Epithelial cell of esophagus (primary cell): ENCODE measurements at places on chromosomes 4 and X.

- no peak for DNase-seq
Observed at GRCh38 chr4:2371765-2372487, 46.5 kb downstream of the ZFYVE28 start.

GRCh38 chr4:126051689-126052424 lies 737.1 kb downstream of the FAT4 start:
- peak; percentile 65 for DNase-seq

DNA sequence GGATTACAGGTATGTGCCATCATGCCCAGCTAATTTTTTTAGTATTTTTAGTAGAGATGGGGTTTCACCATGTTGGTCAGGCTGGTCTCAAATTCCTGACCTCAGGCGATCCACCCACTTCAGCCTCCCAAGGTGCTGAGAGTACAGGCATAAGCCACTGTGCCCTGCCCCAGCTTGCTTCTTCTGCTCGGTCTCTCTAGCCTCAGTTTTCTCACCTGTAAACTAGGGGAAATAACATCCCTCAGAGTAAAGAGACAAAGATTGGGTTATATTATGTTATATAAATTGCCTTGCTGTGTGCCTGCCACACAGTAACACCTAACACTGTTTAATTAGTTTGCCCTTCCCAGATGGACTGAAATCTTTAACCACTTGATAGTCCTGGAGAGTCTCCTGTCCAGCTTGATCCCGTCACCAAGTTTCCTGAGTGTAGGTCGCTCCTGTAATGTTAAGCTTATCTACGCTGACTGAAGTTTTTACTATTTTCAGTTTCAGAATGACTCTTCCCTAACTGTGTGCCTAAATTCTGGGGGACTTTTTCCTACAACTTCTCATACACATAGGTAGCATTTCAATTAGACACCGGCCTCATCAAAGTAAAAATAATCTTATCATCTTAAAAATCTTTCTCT lies 412.7 kb upstream of the TENM3 start:
- DNase-seq = no peak

GRCh38 chr4:95155759-95156451 lies 392.9 kb downstream of the UNC5C start:
- peak; percentile 41 for DNase-seq

GRCh38 chr4:61489927-61490326 lies 289.8 kb downstream of the ADGRL3 start:
- peak; percentile 30 for DNase-seq

- peak; percentile 70 for DNase-seq
Observed at GRCh38 chr4:168598191-168598590, 101.3 kb downstream of the PALLD start.

DNA sequence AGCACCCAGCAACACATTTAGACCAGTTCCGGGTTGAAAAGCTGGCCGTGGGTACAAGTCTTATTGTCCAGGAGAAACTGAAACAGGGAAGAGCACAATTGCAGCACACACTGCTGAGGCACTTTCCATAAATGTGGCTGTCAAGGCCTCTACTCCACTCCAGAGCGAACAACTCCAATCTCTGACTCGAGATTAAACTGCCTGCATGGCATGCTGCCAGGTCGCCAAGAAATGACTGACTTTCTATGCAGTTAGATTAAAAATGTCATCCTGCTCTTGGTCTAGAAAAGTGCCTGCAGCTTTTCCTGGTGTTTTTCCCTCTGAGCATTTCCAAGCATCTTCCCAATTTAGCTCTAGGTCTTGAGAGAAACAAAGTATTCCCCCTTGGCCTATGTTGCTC lies 260.6 kb upstream of the EMCN start:
- no peak for DNase-seq

- DNase-seq = no peak
Observed at GRCh38 chrX:37684426-37684825, 1.2 kb upstream of the XK start.

DNA sequence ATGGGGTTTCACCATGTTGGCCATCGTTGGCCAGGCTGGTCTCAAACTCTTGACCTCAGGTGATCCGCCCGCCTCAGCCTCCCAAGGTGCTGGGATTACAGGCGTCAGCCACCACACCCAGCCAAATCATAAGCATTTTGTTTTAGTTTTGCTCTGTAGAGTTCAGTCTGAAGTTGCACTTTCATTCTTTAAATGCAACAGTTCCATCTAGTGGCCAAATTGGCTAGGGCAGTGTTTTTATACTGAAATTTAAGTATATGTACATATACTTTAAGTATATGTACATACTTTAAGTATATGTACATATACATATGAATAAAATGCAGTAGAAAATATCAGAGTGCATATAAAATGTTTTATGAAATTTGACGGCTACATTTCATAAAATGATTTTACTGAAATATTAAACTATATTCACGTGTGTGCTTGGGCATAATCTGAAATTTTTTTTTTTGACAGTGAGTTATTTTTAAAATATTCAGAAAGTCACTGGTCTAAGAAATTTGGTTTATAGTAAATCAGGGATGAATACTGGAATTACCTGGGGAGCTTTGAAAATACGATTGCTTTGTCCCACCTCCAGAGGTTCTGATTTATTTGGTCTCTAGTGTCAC lies 145.5 kb downstream of the NWD2 start:
- peak; percentile 66 for DNase-seq

DNA sequence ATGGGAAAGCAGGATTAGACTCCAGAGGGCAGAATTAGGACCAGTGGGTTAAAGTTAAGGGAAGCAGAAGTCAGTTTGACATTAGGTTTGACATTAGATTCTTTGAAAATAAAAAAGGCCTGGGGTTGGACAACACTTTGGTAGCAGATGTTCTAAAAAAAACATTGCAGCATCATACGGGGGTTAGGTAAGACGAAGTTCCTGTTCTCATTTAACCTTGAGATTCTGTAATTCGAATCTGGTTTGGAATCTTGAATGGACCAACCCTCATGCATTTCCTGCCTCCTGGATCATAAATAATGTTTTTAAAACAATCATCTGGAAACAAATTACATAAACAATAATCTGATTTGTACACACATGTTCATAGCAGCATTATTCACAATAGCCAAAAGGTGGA lies 181.0 kb downstream of the SHROOM3 start:
- DNase-seq = no peak

DNA sequence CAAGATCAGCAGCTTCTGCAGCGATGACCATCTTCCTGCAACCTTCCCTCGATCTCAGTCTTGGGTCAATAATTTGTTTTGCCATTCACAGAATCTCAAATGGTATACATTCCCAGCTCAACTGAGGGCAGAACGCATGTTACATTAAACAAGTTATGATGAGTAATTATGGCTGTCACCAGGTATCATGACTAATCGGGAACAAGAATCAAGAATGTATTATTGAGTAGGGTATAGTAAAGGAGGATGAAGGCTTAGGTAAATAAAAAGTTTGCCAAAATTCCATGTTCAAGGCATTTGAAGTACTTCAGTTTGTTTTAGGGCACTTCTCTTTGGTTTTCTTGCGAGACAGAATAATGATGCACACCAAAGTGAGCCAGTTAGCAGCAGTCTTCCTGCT lies 194.1 kb downstream of the SH2D1A start:
- DNase-seq = peak; percentile 52

DNA sequence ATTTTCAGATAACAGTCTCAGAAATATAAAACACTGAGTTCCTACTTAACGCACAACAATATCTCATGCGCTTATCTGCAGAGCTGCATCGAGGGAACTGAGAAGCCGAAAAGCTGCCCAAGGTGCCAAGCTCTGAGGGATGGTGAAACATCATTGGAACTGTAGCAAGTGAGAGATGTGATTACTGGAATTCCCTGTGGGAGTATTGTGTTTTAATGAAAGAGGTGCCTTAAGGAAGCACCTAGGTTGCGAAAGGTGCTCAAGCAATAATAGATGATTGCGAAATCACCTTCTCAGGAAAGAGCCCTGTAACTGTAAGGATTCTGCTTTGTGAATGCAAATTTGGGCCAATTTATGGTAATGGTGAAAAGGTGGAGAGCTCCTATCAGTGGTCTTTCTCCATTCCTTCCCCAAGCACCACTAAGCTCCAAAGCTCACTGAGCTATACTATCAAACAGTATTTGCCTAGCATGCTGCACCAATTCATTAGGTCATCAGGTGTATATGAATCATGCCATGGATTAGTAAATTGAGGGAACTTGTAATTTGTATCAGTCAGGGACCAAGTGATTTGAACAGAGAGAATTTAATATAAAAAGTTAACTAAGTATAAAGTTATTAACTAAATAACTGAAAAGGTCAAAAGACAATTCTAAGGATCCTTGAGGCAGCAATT lies 59.0 kb upstream of the ATP8A1 start:
- peak; percentile 51 for DNase-seq

- no peak for DNase-seq
Observed at GRCh38 chrX:40422021-40422420, 158.7 kb upstream of the ATP6AP2 start.

- peak; percentile 2 for DNase-seq
Observed at GRCh38 chr4:79025170-79025569, 85.9 kb upstream of the PAQR3 start.

DNA sequence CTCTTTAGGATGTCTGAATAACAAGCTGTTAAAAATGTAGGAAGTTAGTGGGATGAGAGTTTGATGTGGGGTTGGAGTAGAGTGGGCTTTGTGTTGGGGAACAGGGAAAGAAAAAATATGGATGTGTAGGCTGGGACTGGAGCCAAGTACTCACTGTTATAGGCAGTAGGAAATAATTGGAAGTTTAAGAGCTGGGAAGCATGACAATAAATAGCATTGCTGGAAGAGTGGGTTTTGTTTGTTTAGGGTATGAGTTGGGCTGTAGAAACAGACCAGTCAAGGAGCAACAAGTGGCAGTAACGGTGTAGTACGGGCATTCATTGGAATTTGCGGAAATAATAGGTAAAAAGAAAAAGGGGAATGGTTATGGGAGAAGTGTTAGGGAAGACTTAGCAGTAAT lies 81.6 kb downstream of the KDM6A start:
- no peak for DNase-seq

GRCh38 chrX:21738210-21738949 lies 19.5 kb downstream of the SMPX start:
- peak; percentile 7 for DNase-seq

GRCh38 chrX:10828036-10828435 lies 207.7 kb upstream of the MID1 start:
- DNase-seq = no peak

DNA sequence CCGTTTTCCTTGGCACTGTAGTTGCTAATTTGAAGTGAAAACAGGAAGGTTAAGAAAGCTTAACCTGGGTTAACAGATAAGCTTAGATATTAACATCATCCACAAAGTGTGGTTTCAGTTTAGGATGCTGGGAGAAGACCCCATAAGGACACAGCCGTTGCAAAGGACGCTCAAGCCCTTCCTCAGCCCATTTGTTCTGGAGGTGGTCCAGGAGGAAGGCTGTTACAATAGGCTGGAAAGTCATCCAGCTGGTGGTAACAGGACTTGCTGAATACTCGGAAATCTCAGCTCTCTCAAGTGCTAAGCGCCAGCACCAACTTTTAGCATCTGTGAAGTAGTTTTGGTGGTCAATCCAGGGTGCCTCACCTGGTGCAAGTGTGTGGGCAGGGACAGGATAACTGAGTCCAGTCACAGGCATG lies 14.2 kb downstream of the CHST7 start:
- no peak for DNase-seq

DNA sequence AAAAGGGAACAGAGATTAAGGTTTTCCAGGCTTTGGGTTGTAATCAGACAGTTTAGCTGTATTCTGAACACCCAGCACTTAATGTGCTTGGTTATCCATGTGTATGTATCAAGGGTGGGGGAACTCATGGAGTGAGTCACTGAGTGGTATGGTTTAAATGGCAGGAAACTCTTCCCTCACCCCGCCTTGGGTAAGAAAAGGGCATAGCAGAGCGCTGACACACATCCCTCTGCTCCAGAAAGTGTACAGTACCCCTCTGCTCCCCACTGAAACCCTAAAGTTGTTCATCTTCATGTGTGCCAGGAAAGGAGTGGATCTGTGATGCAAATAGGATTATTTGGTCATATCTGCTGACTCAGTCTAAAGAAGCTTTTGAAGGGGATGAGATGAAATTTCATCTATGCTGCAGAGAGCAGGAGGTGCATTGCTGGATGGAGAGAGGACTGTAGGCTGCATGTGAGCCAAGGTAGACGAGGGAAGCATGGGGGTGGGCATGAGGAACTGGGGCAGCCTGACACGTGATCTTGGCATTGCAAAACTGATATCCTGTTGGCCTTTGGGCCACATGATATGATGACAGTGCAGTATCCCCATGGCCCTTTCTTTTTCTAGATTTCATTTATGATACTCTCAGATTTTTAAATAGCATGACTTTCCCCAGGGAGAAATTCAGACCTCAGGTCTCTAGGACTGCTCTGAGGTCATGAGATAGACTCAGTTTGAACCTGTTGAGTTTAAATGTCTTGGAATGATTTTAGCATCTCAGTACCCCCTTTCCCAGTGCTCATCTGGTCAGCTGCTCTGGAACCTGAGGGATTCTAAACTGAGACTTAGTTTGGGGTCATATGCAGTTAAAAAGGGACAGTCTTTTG lies 84.8 kb downstream of the TMEM164 start:
- peak; percentile 94 for DNase-seq

GRCh38 chr4:80006935-80007744 lies 65.9 kb downstream of the ANTXR2 start:
- peak; percentile 52 for DNase-seq

DNA sequence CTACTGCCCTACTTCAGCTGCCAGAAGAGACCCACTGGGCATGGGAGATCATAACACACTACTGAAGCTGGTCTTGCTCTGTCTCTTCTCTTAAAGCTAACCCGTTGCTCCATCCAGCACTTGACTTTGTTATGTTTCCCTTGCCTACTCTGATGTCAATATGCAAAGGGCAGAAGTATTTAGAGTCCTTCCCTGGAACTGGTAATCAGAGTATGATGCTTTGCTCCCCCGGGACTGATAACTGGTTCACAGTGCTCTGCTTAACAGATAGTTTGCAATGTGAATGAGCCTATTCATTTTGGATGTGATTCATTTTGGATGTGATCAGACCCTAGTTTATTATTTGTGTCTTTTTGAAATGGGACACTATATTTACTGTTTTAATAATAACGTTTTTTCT lies 12.3 kb upstream of the UCP1 start:
- no peak for DNase-seq

GRCh38 chrX:95889279-95889678 lies 795.4 kb upstream of the DIAPH2 start:
- no peak for DNase-seq

GRCh38 chrX:39972340-39972739 lies 125.4 kb downstream of the BCOR start:
- peak; percentile 38 for DNase-seq

- no peak for DNase-seq
Observed at GRCh38 chr4:56806666-56807065, 14.8 kb downstream of the SPINK2 start.

- DNase-seq = no peak
Observed at GRCh38 chr4:53431052-53431451, 53.6 kb downstream of the FIP1L1 start.
